Colonic mucosa (tissue), 4 donors: ENCODE measurements at places on chromosomes 3 and 15.

GRCh38 chr3:139953131-139953910, 18.3 kb downstream of the CLSTN2 start:
- no peaks in the 10 kb centered on the region for H3K4me1 ChIP-seq
- no peaks in the 10 kb centered on the region for H3K27me3 ChIP-seq
- no peak overlapping the region for H3K4me3 ChIP-seq
- DNase-seq, result no peak
- no peaks in the 10 kb centered on the region for H3K36me3 ChIP-seq

DNA sequence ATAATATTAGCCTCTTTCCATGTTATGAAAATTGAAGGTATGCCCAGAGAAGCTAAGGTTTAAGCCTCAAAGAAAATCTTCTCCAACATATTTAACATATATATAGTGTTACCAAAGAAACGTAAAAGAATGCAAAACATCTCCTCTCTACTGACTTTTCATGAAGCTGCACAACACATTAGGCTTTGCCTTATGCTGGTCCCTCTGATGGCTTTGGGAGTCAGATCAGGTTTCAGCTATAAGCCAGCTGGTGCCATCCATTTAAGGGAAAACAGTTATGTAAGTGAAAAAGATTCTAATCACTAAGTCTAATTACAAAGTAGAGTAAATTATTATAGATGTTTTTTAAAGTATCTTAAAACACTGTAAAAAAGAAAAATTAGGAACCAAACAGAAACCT, 410.5 kb downstream of the LSAMP start:
- no peak overlapping the region for H3K4me3 ChIP-seq
- H3K27ac ChIP-seq, result no peak overlapping the region
- H3K27me3 ChIP-seq, result no peaks in the 10 kb centered on the region
- H3K36me3 ChIP-seq, result no peaks in the 10 kb centered on the region

GRCh38 chr3:183460081-183461055, 31.9 kb upstream of the MCF2L2 start:
- H3K36me3 ChIP-seq, result no peaks in the 10 kb centered on the region
- no peak overlapping the region for H3K27ac ChIP-seq
- H3K4me3 ChIP-seq, result no peak overlapping the region
- no peaks in the 10 kb centered on the region for H3K4me1 ChIP-seq

GRCh38 chr15:64092864-64093626, 593 bp downstream of the CIAO2A start:
- peak overlapping the region; percentile 62 for H3K4me3 ChIP-seq
- H3K36me3 ChIP-seq, result no peaks in the 10 kb centered on the region
- peak; percentile 67 for DNase-seq
- peaks cover 22% of the 10 kb centered on the region for H3K4me1 ChIP-seq

DNA sequence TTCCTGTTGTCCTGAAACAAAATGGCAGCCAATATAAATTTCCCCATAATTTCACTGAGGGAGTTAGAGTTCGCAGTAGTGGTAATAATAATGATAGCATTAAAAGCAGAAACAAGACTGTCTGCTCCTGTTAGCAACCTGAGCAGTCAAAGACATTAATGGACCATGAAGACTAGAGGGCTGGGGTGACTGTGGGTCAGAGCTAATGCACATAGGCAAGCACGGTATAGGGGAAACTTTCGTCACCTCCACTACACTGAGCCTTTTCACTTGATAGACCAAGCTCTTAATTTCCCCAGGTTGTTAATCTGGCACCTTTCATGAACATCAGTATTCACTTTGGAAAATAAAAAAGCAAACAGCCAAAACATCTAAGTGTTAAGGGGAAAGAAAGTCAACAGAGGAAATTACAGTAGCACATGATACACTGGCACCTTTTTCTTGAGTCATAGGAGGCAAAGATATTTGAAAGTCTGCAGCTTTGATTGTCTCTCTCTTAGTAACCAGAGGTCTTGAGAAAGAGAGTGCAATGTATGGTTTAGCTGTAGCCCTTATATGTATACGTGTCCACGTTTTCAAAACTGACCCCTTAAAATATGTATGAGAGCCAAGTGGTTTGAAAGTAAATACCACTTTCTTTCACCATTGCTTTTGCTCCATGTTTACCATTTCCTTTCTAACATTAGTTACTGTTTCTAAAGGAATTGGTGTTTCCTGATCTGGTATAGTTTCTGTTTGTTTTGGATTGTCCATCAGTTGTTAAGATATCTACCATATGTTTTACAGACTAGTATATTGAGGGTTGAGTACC, 104.8 kb downstream of the FILIP1L start:
- H3K4me3 ChIP-seq, result no peak overlapping the region
- peaks cover 9% of the 10 kb centered on the region for H3K4me1 ChIP-seq

GRCh38 chr15:45331972-45332371, 46.4 kb downstream of the GATM start:
- no peaks in the 10 kb centered on the region for H3K36me3 ChIP-seq
- H3K4me1 ChIP-seq, result no peaks in the 10 kb centered on the region
- no peaks in the 10 kb centered on the region for H3K27me3 ChIP-seq
- DNase-seq, result no peak
- H3K27ac ChIP-seq, result no peak overlapping the region
- no peak overlapping the region for H3K4me3 ChIP-seq

DNA sequence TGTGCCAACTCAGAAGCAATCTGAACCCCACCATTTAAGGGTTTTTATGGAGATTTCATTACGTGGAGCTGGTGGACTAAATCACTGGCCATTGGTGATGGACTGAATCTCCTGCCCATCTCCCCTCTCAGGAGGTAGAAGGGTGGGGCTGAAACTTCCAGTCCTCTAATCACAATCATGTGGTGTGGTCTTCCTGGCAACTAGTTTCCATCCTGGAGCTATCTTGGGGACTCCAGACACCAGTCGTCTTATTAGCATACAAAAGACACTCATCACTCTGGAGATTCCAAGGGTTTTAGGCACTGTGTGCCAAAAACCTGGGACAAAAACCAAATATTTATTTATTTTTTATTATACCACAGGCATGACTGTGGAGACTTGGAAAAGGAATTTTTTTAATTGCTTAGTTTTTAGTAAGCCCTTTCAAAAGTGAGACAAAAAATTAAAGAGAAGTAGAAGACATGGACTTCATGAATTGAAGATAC, 203.6 kb downstream of the WNT5A start:
- DNase-seq, result no peak
- H3K27ac ChIP-seq, result no peak overlapping the region
- no peaks in the 10 kb centered on the region for H3K4me1 ChIP-seq
- H3K4me3 ChIP-seq, result no peak overlapping the region
- H3K27me3 ChIP-seq, result no peaks in the 10 kb centered on the region

DNA sequence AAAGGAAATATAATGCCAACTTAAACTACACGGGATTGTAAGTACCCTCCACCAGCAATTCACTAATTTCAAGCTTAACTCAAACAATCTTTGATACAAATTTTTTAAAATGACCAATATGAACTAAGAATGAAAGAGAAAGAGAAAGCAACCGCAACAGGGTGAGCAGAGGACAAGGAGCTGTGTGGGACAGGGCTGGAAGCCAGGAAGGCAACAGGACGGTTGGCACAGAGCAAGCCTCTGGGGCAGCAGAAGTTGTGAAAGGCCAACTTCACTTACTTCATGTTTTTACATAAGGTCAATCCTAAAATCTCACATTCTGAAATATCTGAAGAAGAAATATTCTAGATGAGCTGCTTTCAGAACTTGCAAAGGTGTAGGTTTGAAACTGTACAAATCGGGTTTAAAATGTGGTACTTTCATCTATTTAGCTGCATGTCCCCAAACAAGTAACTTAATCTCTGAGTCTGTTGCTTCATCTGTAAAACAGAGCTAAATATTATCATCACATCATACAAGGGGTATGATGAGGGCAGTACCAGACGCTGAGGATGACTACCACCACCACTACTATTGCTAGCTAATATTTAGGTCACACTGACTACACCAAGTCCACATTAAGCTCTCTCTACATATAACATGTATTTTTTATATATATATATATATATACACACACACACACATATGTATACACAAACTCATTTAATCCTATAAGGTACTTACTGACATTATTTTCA, 101.7 kb downstream of the IGSF11 start:
- H3K27ac ChIP-seq, result no peak overlapping the region
- H3K27me3 ChIP-seq, result no peaks in the 10 kb centered on the region
- no peak overlapping the region for H3K4me3 ChIP-seq
- H3K4me1 ChIP-seq, result no peaks in the 10 kb centered on the region
- no peak for DNase-seq
